ENCODE measurements at places on chromosomes 1 and 21.

- DNase-seq = no peak
Observed at GRCh38 chr1:43552813-43553212, 22.1 kb downstream of the PTPRF start.

GRCh38 chr1:63822540-63822939 is 48.7 kb downstream of the ROR1 start:
- DNase-seq = no peak

GRCh38 chr1:9792156-9793042 is 31.4 kb downstream of the CLSTN1 start:
- DNase-seq = no peak

- no peak for DNase-seq
Observed at GRCh38 chr1:70438529-70438928, 27.5 kb downstream of the CTH start.

- DNase-seq = peak; percentile 83
Observed at GRCh38 chr21:42424914-42425541, 21.3 kb downstream of the UBASH3A start.

GRCh38 chr1:40563266-40563665 is 31.8 kb downstream of the ZNF684 start:
- no peak for DNase-seq

DNA sequence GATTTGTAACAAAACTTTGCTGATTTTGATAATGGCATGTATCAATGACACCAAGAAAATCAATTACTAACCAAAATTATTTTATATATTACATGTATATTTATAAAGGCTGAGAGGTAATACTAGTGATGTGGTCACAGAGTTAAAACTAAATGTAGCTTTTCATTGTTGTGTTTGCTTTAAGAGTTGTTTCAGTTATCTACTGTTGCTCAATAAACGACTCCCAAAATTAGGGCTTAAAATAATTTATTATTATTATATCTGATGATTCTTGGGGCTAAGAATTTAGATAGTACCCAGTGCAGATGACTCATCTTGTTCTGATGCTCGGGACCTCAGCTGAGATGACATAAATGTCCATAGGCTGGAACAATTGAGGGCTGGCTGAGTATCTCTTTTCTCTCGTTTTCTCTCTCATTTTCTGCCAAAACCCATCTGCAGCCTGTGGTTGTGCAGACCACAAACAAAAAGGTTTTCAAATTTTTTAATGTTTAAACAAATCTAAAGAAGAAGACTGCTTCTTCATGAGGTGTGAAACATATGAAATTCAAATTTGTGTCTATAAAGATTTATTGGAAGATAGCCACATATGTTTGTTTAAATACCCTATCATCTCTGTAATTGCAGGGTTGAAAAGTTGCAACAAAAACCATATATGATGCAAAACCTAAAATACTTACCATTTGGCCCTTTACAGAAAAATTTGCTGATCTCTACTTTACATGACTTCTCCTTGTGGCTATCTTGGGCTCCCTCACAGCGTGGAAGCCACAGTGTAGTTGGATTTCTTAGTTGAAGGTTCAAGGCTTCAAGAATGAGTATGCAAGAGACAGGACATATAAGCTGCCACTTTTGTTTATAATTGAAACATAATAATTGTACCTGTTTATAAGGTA is 14.8 kb upstream of the PTPRC start:
- no peak for DNase-seq

GRCh38 chr1:47333922-47334764 is 553 bp downstream of the CMPK1 start:
- DNase-seq = peak; percentile 80

DNA sequence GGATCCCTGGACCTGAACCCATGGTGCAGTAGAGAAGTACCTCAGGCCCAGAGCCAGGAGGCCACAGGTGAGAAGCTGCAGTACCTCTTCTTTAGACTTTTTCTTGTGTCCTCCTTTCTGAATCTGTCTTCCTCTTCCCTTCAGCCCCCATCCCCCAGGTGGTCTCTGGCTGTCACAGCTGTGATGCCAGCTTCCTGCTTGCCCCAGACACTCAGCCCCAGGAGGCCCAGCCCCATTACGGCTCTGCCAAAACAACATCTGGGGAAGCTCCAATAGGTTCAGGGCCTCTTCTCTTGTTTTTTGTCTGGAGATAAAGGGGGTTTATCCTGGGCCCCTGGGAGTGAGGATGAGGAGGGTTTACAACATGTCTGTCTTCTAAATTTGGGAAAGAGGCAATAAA is 9.5 kb upstream of the BTG2 start:
- no peak for DNase-seq

GRCh38 chr21:43991447-43991991 is 20.6 kb upstream of the TRAPPC10 start:
- no peak for DNase-seq

- no peak for DNase-seq
Observed at GRCh38 chr1:45545019-45545493, 5.6 kb upstream of the AKR1A1 start.

DNA sequence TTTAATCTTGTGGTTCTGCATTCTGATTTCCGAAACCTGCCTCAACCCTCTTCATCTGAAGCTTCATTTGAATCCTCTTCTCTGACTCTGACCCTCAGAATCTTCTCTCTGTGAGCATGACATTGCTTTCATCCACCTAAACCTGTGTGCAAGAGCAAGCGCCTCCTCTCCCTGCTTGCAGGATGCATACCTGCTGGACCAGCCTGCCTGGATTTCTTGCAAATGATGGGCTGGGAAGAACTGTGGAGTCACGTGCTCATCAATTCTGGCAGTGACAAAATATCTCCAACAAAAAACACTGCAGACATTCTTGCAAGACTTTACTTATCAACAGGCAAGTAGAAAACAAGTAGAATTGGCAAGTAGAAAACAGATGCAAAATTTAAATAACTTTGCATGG is 20.8 kb upstream of the SLC35F3 start:
- no peak for DNase-seq

DNA sequence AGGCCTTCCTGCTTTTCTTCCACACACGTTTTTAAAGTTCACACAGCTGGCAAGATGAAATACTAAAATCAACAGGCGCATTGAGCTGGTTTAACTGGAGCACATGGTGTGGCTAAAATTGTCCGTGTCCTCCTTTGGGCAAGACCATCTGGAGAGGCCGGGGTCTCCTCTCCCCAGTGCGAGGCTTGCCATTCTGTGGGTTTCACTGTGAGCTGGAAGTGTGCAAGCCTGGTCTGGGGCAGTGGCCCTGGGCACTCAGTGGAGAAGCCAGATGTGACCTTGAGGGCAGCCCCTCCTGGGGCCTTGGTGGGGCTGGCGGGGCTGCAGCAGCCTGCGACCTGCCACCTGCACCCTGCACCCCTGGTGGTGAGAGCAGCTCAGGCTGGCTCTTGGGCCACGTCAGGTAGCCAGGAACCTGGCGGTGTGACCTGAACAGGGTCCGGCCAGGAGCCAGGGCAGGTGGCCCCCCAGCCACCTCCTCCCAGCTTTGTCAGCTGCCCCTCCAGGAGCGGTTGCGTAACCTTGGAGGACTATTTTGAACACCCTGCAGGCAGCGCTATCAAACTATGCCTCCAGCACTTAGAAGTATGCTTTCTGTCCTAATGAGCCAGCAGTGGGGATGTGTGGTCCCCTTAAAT is 52.4 kb downstream of the SLC37A1 start:
- DNase-seq = no peak

GRCh38 chr1:211493876-211494653 is 2.1 kb upstream of the RD3 start:
- DNase-seq = no peak

GRCh38 chr21:46442938-46443337 is 15.8 kb upstream of the DIP2A start:
- DNase-seq = no peak

- no peak for DNase-seq
Observed at GRCh38 chr1:173475564-173476196, 1.5 kb upstream of the PRDX6 start.

DNA sequence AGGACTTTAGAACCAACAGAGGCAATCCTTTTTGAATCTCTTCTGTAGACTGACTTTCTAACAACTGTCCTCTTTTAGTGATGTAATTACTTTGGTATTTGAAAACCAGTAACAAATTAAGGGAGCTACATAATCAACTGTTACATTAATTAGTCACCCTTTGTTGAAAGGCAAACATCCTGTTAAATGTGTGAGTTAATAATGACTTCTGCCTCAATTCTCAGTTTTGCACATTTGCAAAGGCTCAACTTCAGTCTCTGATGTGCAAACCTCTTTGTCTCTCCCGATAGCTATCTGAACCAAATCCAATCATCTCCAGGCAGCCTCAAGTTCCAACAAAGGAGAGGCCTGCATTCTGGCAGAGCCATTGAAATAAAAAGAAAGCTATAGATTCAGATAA is 135.4 kb upstream of the C8B start:
- DNase-seq = no peak
